ENCODE measurements at places on chromosomes 4 and X.

GRCh38 chr4:14621731-14622463, 380.4 kb upstream of the CPEB2 start:
- no peak for DNase-seq

- no peak for DNase-seq
Observed at GRCh38 chrX:41796577-41796976, 72.6 kb downstream of the GPR82 start.

DNA sequence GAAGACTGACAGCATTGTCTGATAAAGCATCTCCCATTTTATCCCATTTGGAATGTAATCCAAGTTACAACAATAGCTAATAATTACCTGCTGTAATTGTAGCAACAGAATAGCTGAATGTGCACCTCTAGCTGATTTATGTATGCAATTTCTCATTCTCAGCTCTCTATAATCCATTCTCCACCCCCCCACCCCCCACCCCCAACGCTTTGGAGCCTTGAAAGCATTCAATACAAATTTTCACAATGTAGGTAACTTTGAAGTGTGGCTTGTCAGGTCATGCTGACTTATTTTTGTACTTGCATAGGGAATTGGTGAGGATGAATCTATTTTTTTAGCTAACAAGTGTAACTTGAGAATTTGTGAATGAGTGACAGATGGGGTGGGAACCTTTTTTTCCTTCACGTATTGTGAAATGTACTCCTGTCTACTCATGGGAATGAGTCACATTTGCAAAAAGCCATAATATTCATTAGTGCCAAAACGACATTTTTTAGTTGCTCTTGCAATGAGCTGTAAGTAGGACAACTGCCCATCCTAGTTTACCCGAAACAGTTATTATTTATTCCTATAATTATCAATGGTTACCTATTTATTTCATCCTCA, 159.3 kb downstream of the PALLD start:
- no peak for DNase-seq

DNA sequence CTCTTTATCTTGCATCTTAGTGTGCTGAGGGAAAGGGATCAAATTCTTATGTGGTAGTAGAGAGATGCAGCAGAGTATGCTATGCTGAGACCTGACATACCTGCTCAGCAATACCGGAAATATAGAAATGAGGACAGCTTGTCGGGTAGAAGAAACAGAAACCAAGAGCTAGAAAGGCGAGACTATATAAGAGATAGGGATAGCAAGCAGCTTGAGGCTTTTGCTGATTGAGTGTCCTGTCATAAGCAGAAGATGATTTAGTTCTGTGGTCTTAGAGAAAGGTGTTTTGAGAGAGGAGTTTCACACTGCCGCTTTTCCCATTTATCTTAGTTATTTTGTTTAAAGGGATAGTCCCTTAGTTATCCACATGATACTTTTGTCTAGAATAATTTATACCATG, 31.7 kb downstream of the USP9X start:
- no peak for DNase-seq

- no peak for DNase-seq
Observed at GRCh38 chr4:102521570-102521969, 20.4 kb downstream of the NFKB1 start.
